Hematopoietic multipotent progenitor cell treated with erythropoietin and hydrocortisone succinate and interleukin-3 and kit ligand, for 15 days (in vitro differentiated cells): ENCODE measurements at places on chromosomes 13 and 19.

DNA sequence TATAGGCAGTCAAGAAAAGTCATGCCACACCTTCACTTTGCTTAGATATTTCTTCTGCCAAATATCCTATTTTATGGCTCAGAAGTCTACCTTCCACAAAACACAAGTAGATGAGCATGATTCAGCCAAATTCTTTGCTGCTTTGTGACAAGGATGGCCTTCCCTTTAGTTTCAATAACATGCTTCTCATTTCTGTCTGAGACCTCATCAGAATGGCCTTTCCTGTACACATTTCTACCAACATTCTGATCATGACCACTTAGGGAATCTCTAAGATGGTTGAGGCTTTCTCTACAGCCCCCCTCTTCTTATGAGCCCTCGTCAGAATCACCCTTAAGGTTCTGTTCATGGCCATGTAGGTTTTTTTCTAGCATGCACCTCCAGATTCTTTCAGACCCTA lies 96.2 kb downstream of the COL4A2 start:
- no peak for DNase-seq

DNA sequence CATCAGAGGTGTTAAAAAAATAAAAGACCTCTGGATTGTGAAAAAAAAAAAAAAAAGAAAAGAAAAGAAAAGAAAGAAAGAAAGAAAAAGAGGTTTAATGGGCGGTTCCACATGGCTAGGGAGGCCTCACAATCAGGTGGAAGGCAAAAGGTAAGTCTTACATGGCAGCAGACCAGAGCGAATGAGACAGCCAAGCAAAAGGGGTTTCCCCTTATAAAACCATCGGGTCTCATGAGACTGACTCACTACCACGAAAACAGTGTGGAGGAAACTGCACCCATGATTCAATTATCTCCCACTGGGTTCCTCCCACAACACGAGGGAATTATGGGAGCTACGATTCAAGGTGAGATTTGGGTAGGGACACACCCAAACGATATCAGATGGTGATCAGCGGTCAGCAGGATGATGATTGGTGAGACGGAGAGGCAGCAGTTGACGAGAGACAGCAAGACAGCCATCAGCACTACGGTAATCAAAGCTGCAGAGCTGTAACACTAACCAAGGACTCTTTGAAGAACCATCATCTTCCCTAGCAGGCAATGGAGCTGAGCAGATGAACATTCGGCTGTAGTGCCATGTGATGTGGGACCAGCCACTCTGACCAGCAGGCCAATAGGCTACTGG lies 3.9 kb upstream of the CD209 start:
- no peak for DNase-seq

DNA sequence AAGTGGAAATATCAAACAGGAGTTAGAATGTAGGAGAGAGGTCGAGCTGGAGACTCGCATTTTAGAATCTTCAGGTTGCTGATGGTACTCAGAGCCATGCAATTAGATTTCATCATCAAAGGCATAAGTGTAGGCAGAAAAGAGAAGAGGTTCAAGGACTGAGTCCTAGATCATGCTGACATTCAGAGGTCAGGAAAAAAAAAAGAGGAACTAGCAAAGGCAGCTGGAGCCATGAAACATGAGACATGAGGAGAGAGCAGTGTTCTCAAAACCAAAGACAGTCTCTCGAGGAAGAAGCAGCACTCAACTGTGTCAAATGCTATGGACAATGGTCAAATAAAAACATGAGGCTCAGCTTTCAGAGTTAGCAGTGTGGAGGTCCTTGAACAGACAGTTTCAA lies 12.4 kb upstream of the TPP2 start:
- DNase-seq: no peak

GRCh38 chr13:96091164-96092117 lies 1.5 kb downstream of the HS6ST3 start:
- DNase-seq: no peak

- DNase-seq: no peak
Measured at GRCh38 chr13:75788481-75788981, 152.4 kb downstream of the LMO7 start.

DNA sequence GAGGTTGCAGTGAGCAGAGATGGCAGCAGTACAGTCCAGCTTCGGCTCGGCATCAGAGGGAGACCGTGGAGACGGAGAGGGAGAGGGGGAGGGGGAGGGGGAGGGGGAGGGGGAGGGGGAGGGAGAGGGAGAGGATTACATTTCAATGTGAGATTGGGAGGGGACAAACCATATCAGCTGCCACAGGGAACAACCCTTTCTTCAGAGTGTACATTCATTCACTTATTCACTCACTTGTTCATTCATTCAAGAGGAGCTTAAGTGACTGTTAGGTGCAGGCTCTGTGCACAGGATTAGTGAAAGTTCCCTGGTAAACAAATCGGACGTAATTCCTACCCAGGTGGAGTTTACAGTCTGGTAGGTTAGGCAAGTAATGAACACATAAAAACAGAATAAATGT lies 65.6 kb upstream of the MEDAG start:
- no peak for DNase-seq

GRCh38 chr13:41833831-41834230 lies 127.1 kb downstream of the VWA8 start:
- DNase-seq: no peak

DNA sequence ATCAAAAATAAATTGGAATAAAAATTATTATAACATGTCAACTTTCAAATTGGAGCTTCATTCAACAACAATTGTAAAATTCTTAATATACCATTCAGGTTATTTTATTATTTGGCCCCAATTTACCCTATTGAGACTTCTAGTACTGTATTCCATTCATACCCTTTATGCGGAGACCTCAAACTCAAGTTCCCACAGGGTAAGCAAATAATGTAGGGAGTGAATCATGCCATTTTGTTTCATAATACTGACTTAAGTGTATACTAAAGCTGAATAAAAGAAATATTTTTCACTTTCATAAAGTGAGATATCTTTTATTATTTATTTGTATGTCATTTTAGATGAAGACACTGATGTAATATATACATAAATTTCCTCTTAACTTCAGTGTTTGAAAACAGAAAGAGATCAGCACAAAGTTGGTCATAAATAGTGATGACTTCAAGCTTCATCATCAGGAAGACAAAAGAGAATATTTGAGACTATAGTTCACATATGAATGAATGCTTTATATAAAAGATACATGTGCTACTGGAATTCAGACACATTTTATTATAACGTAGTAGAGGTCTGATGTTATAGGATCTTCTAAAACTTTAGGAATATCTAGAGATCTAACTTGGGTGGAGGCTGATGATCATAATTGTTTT lies 894.4 kb upstream of the PCDH9 start:
- no peak for DNase-seq

DNA sequence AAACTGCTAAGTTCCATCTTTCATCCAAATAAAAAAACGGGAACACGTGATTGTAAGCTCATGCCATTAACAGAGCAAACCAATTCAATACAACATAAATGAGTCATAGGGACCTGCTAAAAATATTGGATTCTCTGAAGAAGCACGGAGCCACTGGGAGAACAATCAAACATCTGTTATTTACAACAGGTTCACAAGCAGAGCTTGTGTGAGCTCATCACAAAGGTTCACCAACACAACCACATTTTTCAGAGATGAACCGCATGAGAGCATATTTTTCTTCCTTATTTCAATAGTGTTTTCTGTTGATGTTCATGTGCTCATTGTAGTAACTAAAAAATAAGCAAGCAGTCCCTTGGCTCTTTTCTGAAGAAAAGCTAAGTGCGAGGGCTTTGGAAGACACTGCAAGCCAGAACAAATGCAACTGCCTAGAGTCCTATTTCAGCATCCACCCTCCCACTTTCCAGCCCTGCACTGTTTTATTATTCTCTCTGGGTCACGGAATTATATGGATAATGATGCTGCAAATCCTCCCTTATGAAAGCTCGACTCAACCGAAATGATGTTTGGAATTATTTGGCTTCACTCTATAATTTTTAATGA lies 545.8 kb downstream of the LIG4 start:
- DNase-seq: no peak

DNA sequence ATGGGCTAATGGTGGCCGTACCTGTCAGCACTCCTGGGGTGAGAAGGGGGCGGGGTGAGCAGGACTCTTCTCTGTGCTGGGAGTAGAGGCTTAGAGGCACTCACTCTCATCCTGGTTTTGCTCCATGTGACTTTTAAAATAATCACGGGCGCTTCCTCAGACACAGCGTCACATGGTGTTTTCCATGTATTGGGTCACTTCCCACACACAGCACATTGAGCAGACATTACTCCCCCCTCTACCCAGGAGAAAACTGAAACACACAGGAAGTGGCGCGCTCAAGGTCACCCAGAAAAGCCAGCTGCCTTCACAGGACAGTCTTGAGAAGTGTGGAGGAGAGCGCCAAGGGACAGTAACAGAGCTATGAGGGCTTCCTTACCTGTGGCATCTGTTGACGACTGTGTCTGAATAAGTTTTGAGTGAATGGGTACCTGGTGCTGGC lies 23.2 kb downstream of the SPATA13 start:
- DNase-seq: no peak

DNA sequence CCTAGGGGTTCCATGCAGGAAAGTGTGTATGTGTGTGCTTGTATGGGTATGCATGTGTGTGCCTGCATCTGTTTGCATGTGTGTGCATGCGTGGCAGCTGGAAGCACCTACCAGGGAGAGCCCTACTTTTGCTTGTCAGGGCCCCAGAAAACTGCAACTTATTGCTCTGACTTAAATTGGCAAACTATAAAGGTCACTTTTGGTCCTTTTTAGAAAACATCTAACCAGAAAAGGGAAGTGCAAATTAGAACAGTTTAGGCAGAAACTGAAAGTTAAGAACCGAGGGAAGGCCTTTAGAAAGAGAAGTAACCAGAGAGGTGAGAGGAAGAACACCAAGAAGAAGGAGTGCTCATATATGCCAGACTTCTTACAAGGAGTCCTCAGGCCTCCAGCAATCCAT lies 32.5 kb downstream of the DLEU7 start:
- DNase-seq: no peak

GRCh38 chr13:80214050-80214449 lies 126.9 kb downstream of the SPRY2 start:
- no peak for DNase-seq

- peak; percentile 72 for DNase-seq
Measured at GRCh38 chr19:2962018-2962670, 15.2 kb upstream of the TLE6 start.

DNA sequence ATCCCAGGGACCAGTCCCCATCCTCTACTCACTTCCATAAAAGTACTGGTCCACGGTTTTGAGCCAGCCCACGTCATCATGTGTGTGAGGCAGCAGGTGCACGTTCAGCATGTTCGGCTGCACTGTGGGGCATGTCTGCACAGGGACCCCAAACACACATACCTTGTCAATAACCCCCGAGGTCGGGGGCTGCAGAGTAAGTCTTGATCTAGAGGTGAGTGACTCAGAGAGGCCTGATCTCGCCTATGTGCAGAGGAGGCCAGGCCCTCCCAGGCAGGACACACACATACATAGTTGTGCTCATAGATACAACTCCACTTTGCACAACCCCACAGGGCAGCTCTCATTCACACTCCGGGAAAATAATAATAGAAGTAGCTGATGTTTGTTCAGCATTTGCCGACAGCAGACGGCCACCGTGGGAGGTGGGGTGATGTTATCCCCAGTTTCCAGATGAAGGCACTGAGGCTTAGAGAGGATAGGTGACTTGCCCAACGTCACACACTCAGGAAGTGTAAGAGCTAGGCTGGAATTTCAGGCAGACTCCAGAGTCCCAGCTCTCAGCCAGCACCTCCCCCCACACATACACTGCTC lies 774 bp downstream of the MAN2B1 start:
- DNase-seq: no peak

GRCh38 chr13:112071723-112072533 lies 5.0 kb downstream of the SOX1 start:
- no peak for DNase-seq

- DNase-seq: no peak
Measured at GRCh38 chr19:23823952-23824389, 65.3 kb upstream of the ZNF681 start.

GRCh38 chr13:74452176-74452575 lies 318.0 kb upstream of the KLF12 start:
- no peak for DNase-seq

DNA sequence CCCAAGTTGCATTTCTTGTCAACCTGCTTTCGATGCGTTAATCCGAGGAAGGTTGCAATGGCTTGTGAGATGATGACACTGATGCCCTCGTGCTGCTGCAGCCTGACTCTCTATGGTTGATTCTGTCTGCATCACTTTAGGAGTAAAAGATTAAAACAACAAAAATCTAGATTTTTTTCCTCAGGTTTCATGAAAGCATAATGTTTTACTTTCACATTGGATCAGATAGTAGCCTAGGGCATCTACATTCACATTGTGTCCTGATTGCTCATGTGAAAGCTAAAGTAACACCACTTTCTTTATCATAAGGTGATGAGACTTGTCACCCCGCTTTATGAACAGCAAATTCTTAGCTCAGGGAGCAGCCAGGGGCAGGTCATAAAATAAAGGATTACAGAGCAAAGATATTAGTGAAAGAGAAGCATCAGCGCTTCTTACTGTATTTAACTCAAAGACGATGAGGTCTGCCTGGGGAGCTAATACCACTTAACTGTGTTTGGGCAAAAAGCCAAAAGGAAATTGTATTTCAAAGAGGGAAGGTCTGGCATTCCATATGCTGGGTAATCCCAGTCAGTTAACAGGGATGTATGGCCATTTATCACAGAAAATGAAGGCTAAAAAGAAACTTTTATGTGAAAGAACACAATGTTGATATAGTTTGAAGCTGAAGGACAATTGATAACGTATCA lies 270.5 kb downstream of the GPC6 start:
- DNase-seq: no peak

GRCh38 chr13:39766464-39767158 lies 111.1 kb downstream of the COG6 start:
- DNase-seq: no peak

DNA sequence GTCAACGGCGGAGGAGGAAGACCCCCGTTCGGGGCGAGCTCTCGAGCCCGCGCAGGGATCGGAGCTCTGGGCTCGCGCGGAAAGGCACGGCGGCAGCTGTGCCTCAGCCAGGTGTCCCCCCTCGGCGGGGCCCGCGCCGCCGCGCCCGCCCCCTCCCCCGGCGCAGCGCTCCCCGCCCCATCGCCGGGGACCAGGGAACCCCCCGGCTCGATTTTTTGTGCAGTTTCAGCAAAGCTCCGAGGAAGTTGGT lies 110.0 kb downstream of the KCNRG start:
- DNase-seq: no peak

GRCh38 chr19:4310247-4311121 lies 6.1 kb downstream of the FSD1 start:
- DNase-seq: peak; percentile 9
